GM10248 (cell line): ENCODE measurements at places on chromosomes 7 and 10.
A peak's percentile ranks its signal among the peaks of the same experiment; 100 is the strongest.

DNA sequence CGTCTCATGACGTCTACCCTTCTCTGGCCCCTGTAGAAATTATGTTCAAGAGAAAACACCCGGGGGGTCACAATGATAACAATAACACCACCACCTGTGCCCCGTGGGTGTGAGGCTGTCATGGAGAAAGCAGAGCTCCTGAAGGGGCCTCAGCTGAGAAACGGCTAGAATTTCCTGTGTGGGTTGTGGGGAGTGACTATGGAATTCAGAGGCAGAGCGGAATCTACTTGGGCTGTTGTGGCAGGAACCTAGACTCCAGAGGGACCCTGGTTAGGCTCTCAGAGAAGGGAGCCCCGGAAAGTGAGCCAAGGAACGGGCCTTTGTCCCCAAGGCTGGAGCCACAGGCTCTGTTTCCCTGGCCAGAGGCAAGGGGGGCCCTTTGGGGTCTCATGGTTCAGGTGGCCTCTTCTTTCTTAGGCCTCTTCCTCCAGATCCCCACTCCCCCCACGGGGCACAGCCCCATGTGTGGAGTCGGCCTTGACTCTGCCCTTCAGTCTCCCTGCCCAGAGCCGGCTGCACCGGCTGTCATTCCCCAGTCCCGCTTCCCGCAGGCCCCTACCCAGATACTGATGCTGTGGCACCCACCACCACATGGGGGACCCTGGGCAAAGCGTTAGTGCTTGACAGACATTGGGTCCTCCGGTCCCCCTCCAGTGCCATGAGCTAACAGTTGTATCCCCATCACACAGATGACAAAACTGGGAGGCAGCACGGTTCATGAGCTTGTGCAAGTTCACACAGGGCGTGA is 6.5 kb upstream of the GIMAP8 start:
- DNase-seq: no peak

DNA sequence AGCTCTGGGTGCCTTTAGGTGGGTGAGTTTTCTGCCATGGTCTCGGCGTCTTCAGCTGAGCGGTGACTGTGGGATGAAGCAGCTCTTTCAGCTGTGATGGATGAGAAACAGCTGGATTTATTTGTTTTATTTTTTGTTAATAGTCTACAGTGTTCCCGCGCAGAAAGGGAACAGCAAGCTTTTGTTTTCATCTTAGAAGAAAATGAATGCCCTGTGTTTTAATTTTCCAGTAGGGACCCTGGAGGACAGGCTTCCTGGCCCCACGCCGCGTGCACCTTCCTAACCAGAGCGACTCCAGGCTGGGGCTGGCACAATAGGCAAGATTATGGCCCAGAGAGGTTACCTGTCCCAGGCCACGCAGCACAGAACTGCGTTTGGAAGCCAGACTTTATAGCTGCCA is 57.6 kb downstream of the GTF2IRD1 start:
- DNase-seq: no peak

DNA sequence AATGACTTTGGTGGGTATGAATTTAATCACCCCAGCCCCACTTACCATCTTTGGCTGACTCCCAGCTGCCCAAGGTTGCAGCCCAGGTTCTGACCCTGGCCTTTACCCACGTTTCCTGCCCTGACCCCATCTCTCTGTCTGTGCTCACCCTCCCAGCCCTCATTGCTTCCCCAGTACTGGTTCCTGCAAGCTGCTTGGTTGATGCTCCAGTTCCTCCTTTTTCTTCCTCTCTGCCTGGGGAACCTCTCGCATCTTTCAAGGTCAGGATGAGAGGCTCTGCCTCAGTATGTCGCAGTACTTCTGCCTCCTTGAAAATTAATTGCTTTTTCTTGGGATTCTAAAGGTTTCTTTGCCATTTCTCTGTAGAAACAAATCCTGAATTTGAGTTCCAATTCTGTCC is 263.8 kb upstream of the ZNF32 start:
- no peak for DNase-seq

- DNase-seq: no peak
Measured at GRCh38 chr7:149226840-149227494, 12.5 kb upstream of the ZNF212 start.

DNA sequence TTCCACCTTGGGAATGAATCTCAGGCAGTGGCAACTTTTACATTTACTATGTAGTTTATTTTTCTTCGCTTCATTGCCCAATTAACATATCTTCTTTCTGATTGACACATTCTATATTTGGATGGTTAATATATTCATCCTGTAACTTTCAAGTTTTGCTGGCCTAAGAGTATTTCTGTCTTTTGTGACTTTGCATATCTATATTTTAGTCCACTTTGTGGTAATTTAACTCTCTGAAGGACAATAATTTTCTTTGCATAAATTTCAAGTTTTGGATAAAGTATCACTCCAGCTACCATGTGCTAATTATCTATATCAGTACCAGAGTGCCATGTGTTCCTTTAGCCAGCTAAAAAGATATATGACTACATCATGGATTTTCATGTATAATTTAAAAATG is 151.5 kb upstream of the KAT6B start:
- peak; percentile 31 for DNase-seq
